ENCODE measurements at places on chromosomes 11 and 22.

GRCh38 chr11:41522391-41522790 lies 62.9 kb upstream of the LRRC4C start:
- no peak for DNase-seq

- DNase-seq = peak; percentile 24
Measured at GRCh38 chr11:74681686-74682651, 49.3 kb downstream of the CHRDL2 start.

- no peak for DNase-seq
Measured at GRCh38 chr11:728901-729491, 18.3 kb upstream of the TALDO1 start.

DNA sequence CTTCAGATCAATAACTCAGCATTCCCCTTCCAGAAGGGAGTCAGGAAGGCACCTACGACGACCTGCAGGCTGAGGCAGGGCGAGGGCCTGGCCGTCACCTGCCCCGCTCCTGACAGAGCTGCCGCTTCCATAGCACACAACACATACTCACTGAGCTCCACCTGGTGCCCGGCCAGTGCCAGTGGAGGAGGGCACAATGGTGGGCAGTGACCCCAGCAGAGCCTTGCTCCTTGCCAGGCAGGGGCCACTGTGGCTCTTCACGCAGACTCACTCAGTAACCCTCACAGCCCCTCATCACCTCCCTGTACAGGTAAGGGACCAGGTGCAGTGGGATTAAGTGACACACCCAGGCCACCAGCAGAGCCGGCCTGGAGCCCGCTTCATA lies 24.6 kb downstream of the LRFN4 start:
- DNase-seq = no peak

DNA sequence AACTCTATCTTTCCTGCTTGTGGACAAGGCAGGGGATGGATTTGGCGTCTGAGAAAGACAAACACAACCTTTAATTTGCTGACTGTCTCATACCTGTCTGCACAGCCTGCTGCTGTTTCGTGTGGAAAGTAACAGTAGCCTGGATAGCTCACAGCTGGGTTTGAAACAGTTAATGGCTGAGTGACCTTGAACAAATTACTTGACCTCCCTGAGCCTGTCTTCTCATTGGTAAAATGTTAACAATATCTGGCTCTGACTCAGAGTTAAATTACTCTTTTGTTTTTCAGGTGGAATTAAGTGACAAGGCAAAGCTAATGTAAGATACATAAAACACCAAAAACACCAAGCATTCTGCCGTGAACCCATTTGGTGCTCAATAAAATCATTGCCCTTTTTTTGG lies 41.1 kb upstream of the ADA2 start:
- no peak for DNase-seq

- DNase-seq = no peak
Measured at GRCh38 chr11:103241574-103241973, 132.3 kb downstream of the DYNC2H1 start.

Measured in NCI-H1105 treated with DMSO at 0.1 percent for 48 hours (cell line).